ENCODE measurements at places on chromosomes 2 and 18.

DNA sequence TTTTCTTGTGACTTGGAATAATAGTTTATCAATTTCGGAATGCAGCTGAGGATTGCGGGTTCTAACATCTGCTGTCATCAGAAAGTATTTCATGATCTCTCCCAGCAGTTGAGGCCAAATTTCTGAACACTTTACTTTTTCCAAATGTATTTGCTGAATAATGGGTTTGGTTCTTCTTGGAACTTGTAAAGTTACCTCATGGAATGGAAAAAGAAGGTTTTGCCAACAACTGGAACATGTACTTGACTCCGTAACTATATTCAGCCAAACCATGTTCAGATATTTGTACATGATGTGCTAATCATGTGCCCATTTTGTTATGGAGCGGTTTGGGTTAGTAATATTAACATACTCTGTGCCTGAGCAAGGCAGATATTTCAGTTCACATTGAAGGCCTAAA lies 119.6 kb downstream of the LCLAT1 start:
- DNase-seq: no peak

DNA sequence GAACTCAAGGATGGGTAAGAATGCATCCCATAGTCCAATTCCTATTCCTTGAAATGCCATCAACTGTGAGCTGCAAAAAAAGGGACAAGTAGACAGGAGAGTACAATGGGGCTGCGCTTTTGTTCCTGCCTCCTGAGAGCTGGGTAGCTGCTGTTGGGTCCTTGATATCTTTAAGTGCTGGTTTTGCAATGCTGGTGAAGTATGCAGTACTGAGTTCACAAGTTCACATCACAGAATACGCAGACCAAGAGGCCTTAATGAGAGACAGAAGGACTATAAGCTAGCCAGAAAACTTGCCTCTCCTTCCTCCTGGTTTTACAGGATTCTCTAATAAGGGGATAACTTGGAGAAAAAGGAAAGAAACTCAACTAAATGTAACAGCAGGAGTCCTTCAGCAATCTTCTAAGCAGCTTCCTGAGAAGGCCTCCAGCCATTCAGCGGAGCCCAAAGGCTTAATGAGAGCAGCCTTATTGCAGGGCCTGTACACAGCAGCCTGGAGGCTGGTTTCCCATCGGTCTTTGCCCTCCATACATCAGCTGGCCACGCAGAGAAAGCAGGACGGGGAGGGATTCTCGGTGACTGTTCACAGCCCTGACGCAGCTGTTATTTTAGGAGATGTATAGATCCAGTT lies 293.1 kb downstream of the CDCA7 start:
- DNase-seq: no peak

DNA sequence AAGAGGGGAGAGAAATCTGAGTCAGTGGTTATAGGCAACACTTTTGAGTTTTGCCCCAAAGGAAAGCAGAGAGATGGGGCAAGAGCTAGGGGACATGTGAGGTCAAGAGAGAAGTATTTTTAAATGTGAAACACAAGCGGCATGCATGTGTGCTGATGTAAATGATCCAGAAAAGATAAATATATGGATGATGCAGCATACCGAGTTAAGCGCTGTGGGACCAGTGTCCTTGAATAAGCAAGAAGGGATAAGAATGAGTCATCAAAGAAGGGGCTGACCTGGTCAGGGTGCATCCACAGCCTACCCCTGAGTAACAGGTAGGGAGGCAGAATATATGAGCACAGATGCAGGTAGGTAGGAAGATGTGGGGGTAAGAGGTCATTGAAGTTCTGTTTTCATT lies 180.9 kb downstream of the TRABD2A start:
- no peak for DNase-seq

DNA sequence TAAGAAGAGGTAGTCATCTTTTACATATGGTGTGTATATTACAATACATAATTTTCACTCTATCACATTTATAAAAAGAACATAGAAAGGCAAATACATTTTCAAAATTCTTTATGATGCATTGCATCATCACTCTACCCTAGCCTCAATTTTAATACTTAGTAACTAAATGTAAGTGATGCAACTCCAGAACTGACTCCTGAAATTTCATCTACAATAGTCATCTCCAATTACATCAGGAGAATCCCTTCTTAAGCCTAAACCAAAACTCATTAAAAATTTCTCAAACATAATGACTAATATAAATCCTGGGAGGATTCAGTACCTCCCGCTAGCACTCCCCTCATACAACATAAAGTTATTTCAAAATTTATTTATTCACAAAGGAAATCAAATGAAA lies 15.9 kb downstream of the TMX3 start:
- no peak for DNase-seq

DNA sequence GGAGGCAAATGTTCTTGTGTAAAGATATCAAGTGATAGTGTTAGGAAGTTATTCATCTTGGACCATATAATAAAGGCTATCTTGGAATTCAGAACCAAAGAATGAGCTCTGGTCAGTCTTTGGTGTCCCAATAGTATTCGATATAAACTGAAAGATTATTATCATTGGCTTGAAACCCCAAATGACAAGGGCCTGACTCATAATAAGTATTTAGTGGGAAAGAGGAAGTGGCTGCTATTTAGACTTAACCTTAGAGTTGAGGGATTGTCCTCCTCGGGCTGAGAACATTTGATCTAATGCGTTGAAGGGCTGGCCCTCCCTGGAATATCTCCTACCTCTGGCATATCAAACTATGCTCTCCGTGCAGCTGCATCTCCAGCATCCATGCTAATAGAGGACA lies 67.5 kb downstream of the CDH20 start:
- DNase-seq: no peak

- DNase-seq: no peak
Observed at GRCh38 chr2:86498468-86499260, 57.5 kb downstream of the KDM3A start.

DNA sequence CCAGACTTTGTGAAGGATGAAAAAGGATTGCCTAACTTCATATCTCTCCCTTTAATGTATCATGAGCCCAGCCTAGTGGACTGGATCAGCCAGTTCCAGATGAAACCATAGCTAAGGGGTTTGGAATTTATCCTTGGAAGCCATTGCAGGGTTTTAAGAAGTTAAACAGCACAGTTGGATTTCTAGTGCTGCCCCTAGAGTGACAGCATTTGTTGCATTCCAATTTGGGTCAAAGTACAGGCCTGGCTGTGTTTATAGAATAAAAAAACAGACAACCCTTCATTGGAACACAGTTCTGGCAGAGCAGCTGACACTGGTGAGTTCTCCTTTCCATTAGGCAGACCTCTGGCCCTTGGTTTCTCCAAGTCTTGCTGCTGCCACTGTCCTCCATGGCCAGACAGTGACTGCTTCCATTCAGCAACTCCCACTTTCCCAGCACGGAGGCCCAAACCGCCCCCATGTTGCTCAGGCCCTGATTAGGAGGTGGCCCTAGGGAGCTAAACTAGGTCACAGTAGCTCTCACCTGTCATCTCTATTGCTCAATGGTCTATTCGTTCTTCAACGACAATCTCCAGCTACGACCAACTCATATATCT lies 8.0 kb downstream of the GPR39 start:
- DNase-seq: no peak

GRCh38 chr2:9071032-9071431 lies 67.5 kb upstream of the MBOAT2 start:
- DNase-seq: peak; percentile 90

- no peak for DNase-seq
Observed at GRCh38 chr2:82656420-82656819, 1802.7 kb downstream of the SUCLG1 start.

DNA sequence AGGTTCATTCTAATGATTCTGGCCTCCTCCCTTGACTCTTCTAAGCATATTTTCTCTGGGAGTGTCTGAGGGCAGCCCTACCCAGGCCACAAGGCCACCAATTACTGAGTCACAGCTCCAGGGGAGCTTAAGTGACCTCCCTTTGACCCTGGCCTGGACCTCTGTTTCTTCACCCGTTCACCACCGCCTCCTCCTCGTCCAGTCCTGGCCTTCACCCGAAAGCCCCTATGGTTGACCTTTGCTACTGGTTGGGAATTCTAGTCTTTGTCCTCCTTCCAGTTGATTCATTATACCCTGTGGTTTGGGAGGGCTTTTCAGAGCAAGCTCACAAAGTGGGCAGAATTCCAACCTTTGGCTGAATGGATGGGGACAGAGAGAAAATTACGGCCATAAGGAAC lies 72.6 kb downstream of the NRP2 start:
- peak; percentile 56 for DNase-seq

GRCh38 chr2:21804151-21804550 lies 680.4 kb downstream of the TDRD15 start:
- no peak for DNase-seq

DNA sequence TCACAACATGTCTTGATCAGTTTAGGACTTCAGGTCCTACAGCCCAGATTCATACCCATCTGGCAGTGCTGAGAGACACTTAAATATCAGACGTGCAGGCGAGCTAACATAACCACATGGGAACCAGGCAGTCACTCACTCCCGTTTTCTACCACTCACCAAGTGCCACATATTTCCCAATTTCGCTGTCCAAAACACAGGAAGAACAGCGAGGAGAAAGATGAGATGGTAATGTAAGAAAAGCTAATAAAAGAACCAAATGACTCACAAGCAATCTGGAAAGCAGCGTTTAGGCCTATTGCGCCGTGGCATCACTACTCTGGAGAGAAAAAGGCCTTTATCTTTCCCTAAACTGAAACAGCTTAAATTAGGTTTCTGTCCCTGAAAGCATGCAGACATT lies 647.8 kb upstream of the SLC39A10 start:
- DNase-seq: peak; percentile 10

DNA sequence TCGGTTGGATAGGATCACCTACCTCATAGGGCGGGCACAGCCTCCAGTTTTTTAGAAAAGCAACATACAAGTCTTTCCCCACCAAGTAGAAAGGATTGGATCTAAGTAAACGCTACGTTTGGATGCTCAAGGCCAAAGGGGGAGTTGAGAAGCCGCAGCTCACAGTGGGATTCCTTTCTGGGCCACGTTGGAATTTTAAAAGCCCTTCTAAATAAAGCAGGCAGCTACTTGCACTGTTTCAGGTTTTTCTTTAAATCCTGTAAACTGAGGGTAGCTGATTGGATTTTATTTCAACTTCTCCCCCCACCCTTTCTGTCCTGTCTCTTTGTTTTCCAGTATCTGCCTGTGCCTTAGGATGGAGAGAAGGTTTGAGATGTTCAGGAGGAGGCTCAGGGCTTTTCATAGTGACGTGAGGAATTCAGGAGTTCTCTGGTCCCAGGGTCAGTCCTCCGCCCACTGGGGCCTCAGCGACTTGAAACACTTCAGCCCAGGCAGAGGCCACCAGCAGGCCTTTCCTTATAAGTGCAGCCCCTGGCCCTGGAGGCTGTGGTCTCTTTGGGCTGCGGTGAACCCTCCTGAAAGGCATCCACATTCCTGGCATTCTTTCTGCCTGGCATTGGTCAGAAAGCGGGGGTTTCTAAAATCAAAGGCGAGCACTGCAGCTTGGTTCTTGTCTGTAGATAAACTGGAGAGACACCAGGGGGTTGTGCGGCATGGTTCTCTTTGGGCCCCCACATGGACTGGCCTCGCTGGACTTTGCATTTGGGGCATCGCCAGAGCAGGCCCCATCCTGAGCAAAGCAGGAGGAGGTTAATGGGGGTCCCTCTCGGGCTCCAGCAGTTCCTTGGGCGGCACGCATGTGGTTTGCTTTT lies 44.5 kb downstream of the SH3BP4 start:
- peak; percentile 93 for DNase-seq

DNA sequence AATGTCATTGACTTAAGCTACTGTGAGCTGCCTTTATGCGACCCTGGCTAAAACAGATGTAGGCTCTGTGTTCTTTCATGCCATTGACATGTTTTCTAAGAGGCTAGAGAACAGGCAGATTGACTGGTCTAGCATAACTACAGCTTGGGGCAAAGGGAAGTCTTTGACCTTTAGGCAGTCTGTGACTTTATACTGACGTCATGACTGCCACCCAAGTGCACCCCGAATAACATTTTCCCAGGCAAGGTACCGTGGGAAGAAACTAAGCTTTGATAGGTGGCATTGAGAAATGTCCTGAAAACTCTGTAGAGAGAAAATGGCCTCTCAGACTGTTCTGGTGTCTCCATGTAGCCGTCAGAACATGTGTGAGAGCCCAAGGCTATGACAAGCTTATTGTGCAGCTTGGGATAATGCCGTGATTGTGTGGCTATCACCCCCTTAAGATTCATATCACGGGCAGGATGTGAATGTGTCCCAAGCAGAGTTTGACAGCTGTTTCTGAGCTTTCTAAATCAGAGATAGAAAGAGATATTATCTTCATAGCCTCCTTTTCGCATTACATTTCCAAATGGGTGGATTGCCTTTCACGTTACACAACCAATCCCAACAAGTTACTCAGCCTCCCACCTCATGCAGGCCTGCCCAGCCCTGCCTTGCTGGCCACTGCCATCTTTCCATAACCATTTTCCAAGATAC lies 672.2 kb upstream of the ACVR2A start:
- no peak for DNase-seq

DNA sequence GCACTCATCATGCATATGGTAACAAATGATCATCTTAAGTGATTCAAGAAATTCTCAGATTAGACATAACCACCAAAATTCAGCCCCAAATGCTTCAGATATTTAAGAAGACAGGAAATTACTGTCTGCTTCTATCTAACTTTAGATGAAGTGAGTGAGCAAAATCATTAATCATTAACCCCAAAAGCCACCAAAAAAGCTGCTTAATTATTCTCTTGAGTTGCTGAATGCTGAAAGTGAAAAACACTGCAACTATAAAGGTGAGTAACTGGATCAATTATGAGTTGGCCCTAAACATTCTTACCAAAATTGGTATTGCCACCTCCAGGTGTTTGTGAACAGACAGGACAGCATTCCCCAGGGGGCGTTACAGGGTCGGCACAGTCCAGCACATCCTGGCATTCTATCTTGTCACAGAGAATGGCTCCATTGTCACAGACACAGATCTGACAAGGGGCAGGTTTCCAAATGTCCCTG lies 69.6 kb downstream of the COL5A2 start:
- DNase-seq: no peak

GRCh38 chr18:49459404-49460171 lies 857 bp downstream of the DYM start:
- DNase-seq: no peak

GRCh38 chr2:211331736-211332135 lies 775.3 kb downstream of the CPS1 start:
- no peak for DNase-seq

DNA sequence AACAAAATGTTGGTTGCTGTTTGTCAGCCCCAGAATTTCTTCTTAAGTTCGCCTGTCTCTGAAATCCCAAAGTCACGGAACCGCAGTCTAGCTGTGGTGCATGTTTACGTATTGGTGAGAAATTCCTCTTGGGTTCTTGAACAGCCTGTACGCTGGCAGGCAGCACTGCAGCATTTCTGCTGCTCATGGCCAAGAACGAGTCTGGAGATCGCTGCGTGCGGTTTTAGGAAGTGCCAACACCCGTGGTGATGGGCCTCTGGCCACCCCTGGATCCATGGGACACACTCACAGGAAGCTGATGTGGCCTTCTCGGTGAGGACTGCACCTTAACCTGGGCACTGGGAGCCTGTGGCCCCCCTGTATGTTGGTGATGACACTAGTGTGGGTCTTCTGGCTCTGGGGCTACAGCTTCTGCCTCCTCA lies 23.7 kb downstream of the ASB1 start:
- DNase-seq: no peak

GRCh38 chr2:25897506-25897905 lies 19.2 kb upstream of the ASXL2 start:
- no peak for DNase-seq

- DNase-seq: no peak
Observed at GRCh38 chr18:48493434-48494230, 45.2 kb upstream of the CTIF start.

- no peak for DNase-seq
Observed at GRCh38 chr2:174607989-174608865, 10.6 kb upstream of the WIPF1 start.

Measured in urothelium cell line (cell line).